Right renal pelvis (tissue), 4 donors: ENCODE measurements at places on chromosomes 11 and 22. TPM values are rescaled to one million over a fixed set of nuclear protein-coding genes. Genes with fewer than 3 reads are reported as not detected.

GRCh38 chr11:112634995-112635737 is 326.1 kb upstream of the NCAM1 start:
- DNase-seq, result no peak

GRCh38 chr11:62985041-62985750 is 429 bp upstream of the SLC22A6 start:
- DNase-seq, result no peak

DNA sequence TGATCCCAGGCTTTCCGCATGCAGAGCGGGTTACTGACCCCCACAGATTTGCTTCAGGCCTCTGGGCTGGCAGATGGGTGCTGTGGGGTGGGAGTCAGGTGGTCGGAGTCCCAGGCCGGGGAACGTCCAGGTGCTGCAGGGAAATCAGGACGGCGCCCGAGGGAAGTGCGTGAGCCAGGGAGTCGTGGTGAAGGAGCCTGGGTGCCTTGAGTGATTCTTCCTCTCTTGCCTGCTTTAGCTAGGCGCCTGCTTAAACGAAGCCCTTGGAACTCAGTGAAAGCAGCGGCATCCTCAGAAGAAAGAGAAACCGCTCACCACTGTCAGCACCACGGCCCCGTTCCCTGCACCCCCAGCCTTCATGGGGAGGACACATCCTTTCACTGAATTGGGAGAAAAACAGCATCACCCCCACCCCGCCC is 455.6 kb downstream of the BRD1 start:
- no peak for DNase-seq

- DNase-seq, result no peak
Observed at GRCh38 chr11:82909015-82909640, 7.6 kb downstream of the DDIAS start.

- DNase-seq, result no peak
Observed at GRCh38 chr11:42179216-42179615, 719.8 kb upstream of the LRRC4C start.

DNA sequence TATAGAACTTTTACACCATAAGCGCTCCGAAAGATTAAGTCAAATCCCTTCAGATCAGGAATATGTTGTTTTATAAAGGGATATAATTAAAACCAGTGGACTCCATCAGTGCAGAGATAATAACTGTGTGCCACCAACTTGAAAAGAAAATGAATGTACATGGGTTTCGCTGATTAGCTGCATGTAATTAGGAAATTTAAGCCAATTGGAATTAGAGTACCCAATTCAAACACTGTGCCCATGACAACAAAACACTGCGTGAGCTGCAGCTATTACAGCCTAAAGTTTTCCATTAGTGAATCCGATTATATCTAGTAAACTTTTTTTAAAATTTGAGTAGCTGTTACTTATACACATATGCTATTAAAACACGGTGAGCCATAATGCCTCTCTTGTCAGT is 392.3 kb upstream of the ARHGAP42 start:
- no peak for DNase-seq

DNA sequence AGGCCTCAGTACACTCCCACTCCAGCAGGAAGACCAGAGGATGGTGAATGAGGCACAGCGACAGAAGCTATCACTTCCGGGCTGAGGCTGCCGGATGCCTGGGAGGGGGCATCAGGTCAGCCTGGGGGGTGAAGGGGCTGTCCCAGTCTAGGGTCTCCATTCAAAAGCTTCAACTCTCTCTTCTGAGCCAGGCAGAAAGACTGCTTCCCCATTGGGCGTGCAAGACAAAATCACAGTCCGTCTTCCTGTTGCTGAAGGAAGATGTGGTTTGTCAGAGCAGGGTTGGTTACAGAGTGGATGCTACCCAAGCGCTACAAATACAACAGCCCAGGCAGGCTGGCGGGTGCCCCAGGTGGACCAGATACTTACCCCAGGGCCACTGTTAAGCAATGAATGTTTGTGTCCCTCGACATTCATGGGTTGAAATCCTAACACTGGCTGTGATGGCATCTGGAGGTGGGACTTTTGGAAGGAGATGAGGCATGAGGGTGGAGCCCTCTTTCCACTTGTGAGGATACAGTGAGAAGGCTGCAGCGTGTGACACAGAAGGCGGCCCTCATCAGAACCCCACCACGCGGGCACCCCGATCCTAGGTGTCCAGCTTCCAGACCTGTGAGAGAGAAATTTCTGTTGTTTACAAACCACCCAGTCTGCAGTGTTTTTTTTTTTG is 12.0 kb downstream of the UPK3A start:
- no peak for DNase-seq

- no peak for DNase-seq
Observed at GRCh38 chr11:64449381-64450167, 90.6 kb downstream of the RPS6KA4 start.

DNA sequence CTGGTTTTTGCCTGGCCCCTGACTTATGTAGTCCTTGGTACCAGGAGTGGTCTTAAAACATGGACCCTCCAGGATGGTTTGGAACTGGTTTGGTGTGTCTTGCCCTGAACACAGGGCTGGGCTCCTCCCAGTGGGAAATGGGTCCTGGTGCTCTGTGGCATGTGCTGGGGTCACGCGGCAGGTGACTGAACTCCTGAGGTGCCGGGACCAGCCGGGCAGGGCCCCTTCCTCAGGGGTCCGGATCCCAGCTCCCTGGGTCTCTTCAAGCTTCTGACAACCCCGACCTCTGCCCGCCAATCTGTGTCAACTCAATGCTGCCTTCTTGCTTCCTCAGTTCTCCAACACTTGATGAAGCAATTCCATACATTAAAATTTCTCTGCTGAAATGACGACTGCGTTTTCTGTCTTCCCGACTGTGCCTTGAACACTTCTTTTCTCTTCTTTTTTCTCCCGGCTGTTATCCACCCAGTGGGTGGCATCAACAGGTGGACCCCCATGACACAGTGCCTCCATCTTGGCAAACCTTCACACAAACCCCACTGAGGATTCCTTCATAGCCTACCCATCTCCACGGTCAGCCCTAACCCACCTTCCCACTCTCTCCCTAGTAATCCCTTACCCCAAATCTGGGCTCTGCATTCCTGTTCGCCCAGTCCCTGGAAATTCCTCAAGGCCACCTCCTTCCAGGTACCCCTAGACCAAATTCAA is 4.4 kb downstream of the IFT27 start:
- DNase-seq, result no peak

- DNase-seq, result no peak
Observed at GRCh38 chr11:63761931-63762653, 6.5 kb downstream of the ZFTA start.

DNA sequence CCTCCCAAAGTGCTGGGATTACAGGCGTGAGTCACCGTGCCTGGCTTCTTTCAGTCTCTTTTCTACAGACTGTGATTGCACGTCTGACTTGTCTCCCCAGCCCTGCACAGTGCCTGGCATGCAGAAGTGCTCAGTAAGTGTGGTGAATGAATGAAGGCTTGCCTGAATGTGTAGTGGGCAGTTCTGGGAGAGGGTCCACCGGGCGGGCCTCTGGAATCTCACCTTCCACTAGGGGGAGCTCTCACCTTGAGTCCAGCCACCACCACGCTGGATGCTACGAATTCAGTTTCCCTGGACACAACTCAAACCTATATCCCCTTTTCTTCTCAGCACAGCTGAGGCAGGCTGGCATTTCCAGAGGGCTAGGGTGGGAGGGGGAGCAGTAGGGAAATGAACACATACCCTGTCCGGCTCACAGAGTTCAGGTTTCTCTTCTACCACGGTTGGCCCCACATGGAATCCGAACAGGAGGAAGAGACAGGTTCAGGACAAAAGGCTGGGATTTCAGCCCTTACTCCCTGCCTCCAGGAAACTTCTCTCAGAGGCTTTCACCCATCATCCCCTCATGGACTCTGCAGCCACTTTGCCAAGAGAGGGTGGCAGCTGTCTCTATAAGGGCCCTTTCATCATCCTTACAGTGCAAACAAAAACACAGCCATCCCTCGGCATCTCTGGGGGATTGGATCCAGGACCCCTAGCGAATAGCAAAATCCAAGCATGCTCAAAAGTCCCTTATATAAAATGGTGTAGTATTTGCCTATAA is 86.8 kb downstream of the NECTIN1 start:
- DNase-seq, result no peak

Gene UBE2L3
- 56.0 TPM for polyA plus RNA-seq

Gene CNTF
- 1.5 TPM for polyA plus RNA-seq

Gene CRYBB2
- polyA plus RNA-seq, result 1.1 TPM

Gene PLAAT2
- 0.27 TPM for polyA plus RNA-seq

Gene LMNTD2
- 4.2 TPM for polyA plus RNA-seq

Gene TBX10
- polyA plus RNA-seq, result not detected

Gene SPDYC
- 0.15 TPM for polyA plus RNA-seq
